ENCODE measurements at places on chromosomes 16 and 17. TPM values are rescaled to one million over a fixed set of nuclear protein-coding genes. Genes with fewer than 3 reads are reported as not detected.

Gene TMEM235
- not detected for total RNA-seq

DNA sequence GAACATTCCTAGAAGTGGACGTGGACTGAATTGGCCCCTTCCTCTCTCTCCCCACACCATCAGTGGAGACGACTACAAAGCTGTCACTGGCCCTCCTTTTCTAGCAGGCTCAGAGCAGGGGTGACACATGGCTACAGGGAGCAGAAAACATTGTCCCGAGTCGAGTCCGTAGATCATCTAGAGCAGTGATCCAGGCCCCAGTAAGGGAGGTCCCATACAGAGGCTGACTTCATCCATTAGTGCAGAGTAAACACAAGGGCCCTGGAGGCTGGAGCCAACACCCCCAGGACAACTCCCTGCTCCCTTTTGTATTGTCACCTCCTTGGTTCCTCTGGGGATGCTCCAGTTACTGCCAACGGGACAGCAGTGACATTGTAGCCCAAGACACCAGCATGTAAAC is 130.7 kb downstream of the CMIP start:
- no peak for DNase-seq

DNA sequence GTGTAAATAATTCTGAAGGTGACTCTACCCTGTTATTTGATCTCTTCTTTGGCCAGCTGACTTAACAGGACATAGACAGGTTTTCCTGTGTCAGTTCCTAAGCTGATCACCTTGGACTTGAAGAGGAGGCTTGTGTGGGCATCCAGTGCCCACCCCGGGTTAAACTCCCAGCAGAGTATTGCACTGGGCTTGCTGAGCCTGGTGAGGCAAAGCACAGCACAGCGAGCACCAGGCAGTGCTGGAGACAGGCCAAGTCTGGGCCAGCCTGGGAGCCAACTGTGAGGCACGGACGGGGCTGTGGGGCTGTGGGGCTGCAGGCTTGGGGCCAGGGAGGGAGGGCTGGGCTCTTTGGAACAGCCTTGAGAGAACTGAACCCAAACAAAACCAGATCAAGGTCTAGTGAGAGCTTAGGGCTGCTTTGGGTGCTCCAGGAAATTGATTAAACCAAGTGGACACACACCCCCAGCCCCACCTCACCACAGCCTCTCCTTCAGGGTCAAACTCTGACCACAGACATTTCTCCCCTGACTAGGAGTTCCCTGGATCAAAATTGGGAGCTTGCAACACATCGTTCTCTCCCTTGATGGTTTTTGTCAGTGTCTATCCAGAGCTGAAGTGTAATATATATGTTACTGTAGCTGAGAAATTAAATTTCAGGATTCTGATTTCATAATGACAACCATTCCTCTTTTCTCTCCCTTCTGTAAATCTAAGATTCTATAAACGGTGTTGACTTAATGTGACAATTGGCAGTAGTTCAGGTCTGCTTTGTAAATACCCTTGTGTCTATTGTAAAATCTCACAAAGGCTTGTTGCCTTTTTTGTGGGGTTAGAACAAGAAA is 5.1 kb downstream of the STH start:
- DNase-seq: no peak

DNA sequence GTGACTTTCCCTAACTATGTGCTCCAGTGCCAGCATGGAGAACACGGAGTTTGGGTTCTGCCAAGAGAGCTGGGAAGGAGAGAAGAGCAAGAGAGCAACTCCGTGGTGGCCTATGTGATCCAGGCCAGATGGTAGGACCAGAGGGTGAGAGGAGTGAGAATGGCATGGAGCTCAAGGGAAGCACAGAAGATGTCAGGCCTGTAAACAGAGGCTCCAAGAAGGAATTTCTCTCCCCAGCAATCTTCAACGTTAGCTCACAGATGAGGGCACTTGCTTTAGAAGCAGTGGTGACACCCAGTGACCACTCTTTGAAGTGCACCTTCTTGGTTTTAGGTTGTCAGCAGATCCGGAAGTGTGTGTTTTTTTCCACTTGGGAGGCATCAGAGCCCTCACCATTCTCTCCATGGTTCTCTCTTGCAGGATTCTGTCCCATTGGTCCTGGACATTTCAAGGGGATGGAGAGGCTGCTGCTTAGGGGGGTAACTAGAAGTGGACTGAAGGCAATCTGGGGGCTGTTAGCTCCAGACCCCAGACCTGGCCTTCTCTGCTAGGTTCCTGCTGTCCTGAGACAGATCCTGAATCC is 18.1 kb upstream of the TMEM98 start:
- DNase-seq: peak; percentile 88

GRCh38 chr17:35238821-35239220 is 4.1 kb upstream of the SLFN5 start:
- no peak for DNase-seq

DNA sequence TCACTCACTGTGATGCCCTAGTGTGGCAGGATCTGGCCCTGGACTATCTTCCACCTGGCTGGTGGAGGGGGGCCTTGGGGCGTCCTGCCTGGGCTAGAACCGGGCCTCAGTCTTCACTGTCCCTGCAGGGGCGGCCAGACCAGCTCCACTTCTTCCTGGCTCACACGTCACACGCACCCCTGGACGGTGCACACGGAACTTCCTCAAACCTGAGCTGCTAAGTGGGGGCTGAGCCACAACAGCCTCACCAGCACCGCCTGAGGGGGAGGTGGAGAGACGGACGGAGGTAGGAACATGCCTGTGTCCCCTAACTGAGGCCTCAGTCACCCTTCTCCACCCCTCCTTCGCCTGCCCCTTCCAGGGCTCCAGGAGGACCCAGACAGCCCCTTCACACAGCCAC is 36.6 kb downstream of the TIMM22 start:
- DNase-seq: no peak

Measured in endothelial cell of umbilical vein (primary cell).